ENCODE measurements at places on chromosomes 16 and 17.

- DNase-seq: no peak
These were observed 45.4 kb downstream of the PRSS54 start for GRCh38 chr16:58249388-58249779.

- DNase-seq: no peak
These were observed 10.5 kb upstream of the FASN start for GRCh38 chr17:82108496-82108945.

DNA sequence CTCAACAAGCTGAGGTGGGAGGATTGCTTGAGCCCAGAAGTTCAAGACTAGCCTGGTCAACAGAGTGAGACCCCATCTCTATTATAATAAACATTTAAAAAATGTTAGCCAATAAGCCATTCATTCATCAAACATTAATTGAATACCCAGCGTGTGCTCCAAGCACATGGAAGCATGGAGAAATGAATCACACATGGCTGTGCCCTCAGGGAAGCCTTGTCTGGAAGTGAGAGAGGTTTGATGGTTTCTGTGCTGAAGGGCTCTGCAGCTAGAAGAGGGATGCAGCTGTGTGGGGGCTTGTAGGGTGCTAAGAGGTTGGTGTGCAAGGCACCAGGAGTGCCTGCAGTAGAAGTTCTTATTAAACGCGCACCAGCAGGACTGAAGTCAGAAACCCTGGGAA is 11.2 kb downstream of the CYB5D2 start:
- no peak for DNase-seq

DNA sequence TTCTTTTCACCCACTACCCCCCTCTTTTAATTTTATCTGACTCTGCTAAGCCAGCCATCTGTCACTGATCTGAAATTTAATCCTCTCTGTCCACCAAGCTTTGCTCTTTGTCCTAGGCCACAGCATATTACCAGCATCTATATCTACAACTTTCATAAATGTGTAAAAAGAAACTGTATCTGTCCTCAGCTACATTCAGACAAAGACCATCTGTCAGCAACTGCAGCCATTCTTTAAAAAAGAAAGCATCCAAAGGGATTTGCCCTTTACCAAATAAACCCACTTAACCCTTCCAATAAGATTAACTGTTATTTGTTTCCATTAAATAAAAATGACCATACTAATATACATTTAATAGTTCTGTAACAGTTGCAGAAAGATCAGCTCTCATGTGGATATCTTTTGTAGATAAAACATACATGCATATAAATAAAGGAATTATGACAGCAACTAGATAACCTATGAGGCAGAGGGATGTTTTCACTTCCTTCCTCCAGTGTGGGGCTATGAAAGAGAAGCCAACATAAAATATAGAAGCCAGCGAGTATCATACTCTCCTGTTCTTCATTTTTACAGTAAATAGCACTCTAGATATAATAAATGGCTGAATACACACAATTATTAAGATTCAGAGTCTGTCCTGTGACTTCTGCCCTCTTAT is 602.5 kb upstream of the SALL1 start:
- DNase-seq: no peak

- DNase-seq: no peak
These were observed 51.7 kb downstream of the RPH3AL start for GRCh38 chr17:300881-301280.

- DNase-seq: no peak
These were observed 14.9 kb downstream of the CA4 start for GRCh38 chr17:60164697-60165096.

DNA sequence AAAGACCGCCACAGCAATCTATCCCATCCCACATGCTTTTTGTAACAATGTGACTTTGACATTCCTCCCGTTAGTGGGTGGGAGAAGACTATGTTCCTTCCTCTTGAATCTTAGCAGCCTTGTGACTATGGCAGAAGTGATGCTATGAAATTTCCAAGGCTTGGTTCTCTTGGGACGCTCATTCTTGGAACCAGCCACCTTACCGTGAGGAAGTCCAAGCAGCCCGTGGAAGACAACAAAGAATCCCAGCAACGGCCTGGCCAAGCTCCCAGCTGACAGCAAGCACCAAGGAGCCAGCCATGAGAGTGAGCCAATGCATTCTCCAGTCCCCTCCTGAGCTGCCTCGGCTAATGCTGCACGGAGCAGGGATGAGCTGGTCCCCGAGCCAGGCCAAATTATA is 62.3 kb downstream of the VPS53 start:
- DNase-seq: no peak

DNA sequence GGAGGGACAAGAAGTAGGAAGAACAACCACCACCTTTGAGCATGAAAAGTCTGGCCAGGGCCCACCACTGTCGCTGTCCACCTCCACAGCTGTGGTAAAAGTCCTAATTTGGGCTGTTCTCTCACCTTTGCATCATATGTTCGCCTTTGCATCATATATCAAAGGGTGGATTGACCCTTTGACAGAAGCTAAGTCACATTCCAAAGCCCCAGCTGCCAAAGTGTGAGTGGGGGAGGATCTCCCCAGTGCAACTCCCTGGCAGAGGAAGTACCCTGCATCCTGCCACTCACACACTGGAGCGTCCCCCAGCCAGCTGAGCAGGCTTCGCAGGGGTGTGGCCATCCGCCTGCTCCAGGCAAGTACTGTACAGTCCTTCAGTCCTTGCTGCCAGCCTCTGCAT is 12.7 kb upstream of the SPECC1 start:
- no peak for DNase-seq

DNA sequence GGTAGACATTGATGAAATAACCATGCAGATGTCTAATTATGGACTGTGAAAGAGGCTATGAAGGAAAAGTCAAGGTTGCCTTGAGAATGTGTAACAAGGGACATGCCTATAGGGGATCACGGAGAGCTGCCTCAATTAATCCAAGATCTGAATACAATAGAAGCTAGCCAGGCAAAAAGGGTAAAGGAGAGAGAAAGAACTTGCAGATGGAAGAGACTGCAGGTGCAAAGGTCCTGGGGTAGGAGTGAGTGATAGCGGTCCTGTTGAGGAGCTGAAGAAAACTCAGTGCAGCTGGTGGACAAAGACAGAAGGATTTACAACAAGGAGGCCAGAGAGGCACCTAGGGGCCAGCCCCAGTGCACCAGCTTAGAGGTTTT is 15.9 kb upstream of the TNS4 start:
- no peak for DNase-seq

DNA sequence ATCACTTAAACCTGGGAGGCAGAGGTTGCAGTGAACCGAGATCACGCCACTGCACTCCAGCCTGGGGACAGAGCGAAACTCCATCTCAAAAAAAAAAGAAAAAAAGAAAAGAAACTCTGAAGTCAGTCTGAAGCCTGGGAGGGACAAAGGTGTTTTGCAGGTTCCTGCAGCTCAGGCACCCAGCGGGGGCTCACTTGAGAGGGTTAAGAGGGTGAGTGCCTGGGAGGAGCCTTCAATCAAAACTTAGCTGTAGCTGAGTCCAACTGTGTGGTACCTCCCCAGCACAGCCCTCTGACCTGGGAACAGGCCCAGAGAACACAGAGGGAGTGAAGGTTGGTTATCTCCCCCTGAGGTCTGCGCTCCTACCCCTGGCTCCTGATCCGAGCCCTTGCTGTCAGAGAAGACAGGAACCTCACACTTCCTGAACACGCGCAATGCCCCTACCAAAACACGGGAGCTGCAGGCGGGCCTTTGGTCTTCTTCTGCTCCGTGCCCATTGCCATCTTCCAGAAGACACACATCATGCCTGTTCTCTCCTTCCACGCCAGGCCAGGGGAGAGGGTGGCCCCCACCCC is 20.4 kb upstream of the ZC3H18 start:
- DNase-seq: no peak

DNA sequence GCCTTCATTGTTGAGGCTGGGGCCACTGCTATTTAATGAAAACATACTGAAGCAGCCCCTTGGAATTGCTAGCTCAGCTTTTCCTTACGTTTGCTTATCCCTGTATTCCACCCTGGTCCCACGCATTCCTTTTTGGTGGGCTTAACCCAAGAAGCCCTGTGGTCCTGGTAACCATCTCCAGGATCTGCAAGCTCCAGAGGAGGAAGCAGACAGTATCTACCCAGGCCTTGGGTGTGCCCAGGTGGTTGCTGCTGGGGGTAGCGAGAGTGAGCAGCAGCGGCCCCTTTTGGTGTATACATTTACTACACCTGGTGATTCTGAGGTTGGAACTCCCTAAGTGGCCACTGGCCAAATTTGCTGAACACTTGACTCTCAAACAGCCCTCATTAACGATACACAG is 97.7 kb downstream of the CBLN1 start:
- DNase-seq: no peak

DNA sequence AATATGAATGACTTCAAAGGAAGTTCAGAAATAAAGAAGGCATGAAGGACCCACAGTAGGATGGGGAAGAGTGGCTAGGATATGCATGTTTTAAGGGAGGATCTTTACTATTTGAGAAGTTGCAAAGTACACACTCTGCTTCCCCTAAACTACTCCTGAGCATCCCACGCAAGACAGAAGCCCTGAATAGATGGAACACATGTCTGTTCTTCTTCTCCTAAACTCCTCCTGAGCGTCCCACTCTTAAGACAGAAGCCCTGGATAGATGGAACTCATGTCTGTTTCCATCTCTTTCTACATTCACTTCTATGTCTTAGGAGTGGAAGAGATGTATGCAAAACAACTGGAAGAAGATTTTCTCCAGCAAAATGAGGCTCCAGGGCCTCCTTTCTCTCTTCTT is 88.4 kb downstream of the VAT1L start:
- no peak for DNase-seq

- no peak for DNase-seq
These were observed 156.6 kb upstream of the ZFHX3 start for GRCh38 chr16:73204359-73205152.

DNA sequence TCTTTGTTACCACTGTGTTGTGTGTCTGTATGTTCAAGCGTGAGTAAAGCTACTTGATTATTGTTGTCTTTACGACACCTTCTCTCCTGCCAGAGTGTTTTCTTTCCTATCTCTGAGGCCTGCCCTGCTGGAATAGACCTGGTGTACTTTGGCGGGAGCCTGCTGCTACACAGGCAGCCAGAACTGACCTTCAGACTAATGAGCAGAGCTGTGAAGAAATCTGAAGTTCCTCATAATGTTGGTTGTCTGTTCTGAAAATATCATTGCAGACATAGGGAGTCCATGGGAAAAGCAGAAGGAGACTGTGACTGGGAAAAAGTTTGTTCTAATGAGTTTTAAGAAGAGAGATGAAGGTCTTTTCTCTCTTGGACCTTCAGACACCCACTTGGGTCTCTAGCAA is 9.8 kb downstream of the RHOT1 start:
- no peak for DNase-seq

DNA sequence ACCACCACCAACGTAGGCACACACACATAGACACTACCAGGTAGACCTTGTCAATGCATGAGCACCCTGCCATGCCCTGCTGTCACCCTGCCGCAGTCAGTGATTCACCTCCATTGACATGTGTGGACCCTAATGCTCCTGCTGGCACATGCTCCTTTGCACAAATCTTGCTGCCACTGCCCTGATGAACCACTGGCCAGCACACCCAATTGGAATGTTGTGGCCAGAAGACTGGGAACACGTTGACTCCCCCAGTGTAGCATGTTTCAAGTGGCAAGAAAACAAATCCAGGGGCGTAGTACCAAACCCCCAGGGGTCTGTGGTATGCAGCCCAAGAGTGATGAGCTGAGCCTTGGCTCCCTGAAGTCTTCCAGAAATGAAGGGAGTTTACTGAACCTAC is 486.4 kb upstream of the KIF2B start:
- no peak for DNase-seq

GRCh38 chr17:34800661-34801060 is 160.6 kb downstream of the CCT6B start:
- DNase-seq: no peak

DNA sequence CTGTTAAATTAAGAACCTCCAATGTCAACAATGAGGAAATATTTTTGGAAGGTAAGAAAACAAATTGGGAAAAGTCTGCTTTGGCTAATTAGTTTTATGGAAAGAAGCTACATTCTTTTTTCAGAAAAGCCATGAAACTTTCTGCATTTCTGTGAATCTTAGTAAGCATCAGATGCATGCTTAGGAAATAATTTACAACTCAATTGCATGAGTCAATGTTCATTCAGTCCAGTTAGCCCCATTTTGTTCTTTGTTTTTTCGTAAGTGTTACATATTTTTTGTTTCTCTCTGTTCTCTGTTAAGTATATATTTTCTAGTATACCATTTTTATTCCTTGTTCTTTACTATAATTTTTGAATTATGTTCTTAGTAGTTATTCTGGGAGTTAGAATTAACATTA is 195.2 kb upstream of the KIF2B start:
- no peak for DNase-seq

DNA sequence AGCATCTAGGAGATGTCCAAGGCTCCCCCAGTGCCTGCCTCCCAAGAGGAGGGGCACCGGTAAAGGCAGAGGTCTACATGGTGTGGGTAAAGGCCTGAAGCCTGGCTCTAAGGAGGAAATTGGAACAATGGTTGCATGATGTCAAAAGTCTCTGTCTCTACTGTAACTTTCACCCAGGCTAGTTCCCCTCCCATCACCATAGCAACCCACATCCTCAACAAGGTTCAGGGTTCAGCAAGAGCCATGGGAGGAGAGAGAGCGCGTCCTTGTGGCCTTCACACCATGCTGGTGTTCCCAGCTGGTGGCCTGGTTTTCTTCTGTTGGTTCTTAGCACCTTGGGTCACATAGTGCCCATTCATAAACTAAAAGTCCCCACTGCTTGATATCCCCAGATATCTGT is 196.7 kb upstream of the CDH5 start:
- no peak for DNase-seq

DNA sequence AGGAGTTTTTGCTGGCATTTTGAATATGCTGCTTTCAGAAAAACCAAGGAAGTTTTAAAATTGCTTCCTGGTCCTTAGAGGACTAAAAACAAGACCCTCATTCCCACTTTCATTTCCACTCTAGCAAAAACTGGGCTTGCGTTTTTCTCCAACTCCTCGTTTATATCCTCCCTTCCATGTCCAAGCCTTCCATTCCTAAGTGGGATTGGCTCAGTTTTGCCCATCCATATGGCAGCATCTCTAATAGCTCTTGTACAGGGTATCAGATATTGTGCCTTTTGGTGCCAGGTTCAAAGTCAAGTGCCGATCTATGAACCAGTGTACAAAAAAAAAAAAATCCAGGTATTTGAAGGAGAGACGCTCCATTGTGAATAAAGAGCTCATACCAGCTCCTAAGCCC is 9.9 kb upstream of the TBKBP1 start:
- no peak for DNase-seq

Data from activated CD4-positive, CD25-positive, alpha-beta regulatory T cell treated with anti-CD3 and anti-CD28 coated beads, Interleukin-2, amount 50 U/mL, for 72 hours (primary cell).